Activated T-helper 1 cell treated with anti-CD3 and anti-CD28 coated beads, Interleukin-2, amount 50 U/mL, for 16 hours (primary cell): ENCODE measurements at places on chromosomes 4 and X.

DNA sequence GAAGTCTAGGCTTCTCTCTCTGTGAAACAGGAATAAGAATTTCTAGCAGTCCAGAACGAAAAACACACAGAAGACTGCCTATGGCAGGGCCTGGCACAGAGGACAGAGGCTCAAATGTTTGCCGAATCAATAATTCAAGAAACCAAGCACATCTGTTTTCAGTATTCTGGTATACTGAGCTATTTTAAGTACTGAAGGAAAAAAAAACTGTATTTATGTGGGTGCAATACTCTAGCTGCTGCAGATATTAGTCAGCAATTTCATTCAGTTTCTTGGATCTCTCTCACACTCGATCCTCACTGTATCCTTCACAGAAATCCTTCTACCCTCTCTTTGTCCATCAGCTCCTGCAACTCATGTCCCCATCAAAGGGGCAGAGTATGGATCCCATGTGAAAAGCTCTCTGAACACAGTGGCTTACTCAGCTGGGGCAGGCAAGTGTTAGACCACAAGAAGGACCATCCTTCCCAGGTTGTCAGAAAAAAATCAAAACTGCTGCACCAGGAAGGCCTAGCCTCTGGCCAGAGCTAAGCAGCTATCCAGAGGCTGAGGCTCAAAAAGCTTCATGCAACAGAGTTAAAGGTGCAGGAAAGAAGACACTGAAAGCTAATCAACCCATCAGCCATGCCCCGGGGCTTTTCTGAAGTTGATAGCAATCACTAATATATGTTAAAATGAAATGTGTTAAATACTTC lies 9.1 kb upstream of the USO1 start:
- DNase-seq, result no peak

DNA sequence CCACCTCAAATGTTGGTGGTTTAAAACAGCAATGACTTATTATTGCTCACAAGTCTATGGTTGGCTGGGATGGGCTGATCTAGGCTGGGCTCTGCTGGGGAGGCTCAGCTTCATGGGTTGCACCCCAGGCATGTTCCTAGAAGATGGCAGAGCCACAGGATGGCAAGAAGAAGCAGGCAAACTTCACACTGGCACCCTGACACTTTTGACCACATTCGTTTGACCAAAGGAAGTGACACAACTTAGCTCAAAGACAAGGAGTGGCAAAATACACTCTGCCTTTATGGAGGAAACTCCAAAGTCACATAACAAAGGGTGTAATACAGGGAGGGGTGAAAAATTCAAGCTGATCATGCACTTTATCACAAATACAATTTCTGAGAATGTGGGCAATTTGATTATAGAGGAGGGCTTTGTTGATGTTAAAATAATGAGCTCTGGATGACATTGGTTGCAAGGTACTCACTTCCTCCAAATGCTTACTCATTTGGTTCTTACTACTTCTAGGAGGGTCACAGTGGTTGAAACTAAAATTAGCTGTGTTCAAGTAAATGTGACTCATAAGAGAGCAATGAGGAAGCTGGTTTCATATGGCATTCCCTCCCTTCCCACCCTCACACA lies 249.2 kb upstream of the RPS6KA3 start:
- no peak for DNase-seq

- DNase-seq, result no peak
Measured at GRCh38 chr4:26062215-26062614, 148.2 kb downstream of the SMIM20 start.

GRCh38 chrX:5084279-5084678 lies 1144.4 kb downstream of the NLGN4X start:
- no peak for DNase-seq

DNA sequence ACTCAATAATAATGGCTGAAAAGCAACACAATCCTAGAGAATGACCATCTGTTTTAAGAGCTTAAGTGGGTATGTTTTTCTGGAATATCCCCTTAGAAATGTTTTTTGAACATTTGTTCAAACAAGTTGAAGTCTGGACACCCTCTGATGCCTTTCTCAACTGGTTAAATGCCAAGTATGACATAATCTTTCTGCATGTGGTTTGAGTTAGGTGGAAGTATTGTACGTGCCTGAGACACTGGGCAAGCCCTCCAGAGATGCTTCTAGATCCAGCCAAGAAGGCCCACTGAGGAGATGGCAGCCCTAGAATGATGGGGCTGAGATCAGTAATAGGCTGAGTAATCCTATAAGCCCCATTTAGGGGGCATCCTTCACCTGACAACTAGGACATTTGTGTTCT lies 493.1 kb downstream of the MAGEE1 start:
- DNase-seq, result no peak

DNA sequence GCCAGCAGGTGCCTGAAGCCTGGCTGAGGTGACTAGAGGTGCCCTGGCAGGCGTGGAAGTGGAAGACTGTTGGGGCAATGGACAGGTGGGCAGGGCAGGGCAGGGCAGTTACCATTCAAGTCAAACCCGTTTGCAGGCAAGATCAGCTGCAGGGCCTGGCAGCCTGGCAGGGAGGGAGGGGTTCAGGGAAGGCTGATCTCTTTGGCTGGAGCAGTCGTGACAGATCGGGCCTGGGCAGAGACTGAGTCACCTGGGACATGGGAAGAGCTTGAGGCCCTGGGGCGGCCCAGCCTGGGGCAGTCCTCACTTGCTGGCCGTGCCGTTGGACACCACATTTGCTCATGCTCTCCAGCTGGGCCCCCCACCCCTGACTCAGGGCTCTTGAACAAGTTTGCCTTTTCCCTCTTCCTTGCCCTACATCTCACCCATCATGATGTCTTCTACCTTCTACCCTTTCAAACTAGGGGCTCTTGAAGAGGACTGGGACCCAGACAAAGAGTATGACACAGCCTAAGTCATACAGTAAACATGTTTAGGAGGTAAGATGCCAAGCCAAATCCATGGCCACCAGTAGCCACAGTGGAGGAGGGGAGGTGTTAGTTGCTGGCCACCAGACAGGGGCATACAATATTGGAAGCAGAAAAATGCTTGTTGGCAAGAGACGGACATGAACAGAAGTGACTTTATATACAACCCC lies 2.0 kb upstream of the ZNF185 start:
- DNase-seq, result no peak

DNA sequence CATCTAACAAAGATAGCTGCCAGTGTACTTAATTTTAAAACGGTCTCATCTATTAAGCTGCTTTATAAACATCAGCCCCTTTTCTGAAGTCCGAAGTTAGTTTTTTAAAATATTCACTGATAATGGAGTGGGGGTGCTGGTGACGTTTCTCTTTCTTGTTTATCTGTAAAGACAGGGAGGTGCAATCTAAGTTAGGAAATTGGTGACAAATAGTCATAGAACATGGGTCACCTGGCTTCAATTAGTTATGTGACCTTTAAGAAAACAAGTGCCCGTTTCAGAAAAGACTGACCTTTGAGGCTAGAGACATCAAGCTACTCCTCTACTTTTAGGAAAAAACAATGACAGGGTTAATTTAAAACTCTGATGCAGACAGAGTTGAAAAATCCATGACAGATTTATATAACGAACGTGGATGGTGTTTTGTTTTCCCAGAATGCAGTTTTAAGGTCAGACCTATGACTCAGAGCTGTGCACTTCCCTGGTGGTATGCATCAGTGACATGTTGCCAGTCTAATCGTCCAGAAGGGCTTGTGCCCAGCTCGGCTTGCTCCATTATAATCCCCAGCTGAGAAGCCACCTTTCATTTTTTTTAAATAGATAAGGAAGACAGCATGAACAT lies 38.2 kb downstream of the FHL1 start:
- DNase-seq, result no peak

DNA sequence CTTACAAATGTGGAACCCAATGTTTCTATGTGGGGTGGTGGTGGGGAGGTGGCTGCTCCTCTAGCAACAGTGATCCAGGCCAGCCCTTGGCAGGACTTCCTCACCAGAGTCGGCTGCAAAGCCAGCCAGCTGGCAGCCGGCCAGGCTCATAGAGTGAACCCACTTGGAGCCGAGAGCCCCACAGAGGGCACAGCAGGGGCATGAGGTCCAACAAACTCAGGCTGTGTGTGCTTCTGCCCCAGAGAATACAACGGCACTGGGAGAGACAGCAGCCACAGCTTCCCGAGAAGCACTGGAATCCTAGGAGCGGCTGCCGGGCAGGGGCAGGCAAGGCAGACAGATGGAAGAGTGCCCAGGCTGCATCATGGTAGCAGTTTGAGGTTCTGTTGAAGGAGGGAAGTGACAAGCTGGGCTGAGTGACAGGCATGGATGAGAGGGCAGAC lies 23.5 kb upstream of the SOWAHD start:
- no peak for DNase-seq

- no peak for DNase-seq
Measured at GRCh38 chr4:22508376-22508775, 7.5 kb downstream of the ADGRA3 start.

GRCh38 chrX:41257801-41258200 lies 76.2 kb upstream of the DDX3X start:
- no peak for DNase-seq

DNA sequence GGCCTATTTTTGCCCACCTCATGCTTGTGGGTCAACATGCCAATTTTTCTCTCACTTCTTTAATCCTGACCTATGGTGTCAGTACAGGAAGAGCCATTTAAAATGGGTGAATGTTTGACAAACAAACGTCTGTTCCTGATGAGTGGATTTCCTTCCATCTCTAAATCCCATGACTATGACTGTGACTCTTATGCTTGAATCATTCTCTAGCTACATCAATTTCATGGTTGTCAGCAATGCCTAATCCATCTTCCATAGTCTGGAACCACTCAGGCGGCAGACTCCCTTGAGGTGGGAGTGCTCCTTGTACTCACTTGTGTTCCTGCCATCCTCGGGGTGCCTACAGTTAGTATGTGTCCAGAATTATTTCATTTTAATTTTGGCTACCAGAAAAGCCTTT lies 194.9 kb upstream of the RPS6KA3 start:
- DNase-seq, result no peak

DNA sequence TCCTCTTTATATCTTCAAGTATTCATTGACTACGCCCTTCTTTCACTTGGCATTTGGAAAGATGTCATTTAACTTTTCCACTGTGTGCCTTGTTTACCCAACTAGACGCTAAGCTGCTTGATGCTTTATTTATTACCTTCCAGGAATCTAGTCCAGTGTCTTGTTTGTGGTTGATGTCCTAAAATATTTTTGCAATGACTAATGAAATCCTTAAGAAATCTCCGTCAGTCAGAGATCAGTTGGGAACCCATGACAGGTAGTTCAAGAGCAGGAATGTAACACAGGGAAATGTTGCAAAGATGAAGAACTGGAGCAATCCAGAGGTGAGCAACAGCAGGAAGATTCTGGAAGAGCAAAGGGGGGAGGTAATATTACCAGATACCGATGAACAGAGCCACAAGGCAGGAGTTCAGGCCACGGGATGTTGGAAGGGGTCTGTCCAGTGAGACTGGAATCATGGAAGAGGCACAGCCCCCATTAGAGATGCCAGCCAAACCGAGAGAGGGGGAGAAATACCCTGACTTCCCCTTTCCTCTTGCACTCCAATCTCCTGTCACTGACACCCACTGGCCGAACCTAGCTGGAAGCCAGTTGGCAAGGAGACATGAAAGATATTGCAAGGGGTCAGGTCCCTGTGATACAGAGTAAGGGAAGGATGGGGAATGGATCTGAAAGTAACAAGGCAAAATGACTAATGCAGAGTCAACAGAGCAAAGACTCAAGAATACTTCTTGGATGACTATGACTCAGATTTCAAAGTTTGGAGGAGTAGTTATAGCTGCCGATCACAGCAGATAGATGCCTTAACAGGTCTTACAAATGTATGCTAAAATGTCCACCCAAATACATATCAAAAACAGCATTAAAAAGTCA lies 62.7 kb upstream of the PHKA2 start:
- no peak for DNase-seq

- no peak for DNase-seq
Measured at GRCh38 chr4:158610790-158611189, 60.9 kb downstream of the C4orf46 start.

DNA sequence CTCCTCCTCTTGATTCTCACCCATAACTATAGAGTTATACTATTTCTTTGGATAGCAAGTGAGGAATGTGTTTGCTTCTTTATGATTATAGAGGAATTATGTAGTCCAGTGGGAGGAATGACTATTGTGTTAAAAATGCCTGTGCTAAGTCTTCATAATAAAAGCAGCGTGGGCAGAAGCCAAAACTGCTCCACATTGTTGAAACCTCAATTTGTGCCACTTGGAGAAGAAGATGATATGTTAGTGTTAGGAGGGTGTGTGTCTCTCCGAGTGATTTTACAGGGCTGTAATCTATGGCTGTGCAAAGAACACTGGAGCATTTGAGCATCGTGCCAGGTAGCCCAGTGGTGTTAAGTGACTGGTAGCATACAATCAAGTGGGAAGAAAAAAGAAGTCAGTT lies 74.3 kb downstream of the FRAS1 start:
- no peak for DNase-seq

GRCh38 chrX:40759374-40759773 lies 24.0 kb upstream of the MED14 start:
- DNase-seq, result no peak

DNA sequence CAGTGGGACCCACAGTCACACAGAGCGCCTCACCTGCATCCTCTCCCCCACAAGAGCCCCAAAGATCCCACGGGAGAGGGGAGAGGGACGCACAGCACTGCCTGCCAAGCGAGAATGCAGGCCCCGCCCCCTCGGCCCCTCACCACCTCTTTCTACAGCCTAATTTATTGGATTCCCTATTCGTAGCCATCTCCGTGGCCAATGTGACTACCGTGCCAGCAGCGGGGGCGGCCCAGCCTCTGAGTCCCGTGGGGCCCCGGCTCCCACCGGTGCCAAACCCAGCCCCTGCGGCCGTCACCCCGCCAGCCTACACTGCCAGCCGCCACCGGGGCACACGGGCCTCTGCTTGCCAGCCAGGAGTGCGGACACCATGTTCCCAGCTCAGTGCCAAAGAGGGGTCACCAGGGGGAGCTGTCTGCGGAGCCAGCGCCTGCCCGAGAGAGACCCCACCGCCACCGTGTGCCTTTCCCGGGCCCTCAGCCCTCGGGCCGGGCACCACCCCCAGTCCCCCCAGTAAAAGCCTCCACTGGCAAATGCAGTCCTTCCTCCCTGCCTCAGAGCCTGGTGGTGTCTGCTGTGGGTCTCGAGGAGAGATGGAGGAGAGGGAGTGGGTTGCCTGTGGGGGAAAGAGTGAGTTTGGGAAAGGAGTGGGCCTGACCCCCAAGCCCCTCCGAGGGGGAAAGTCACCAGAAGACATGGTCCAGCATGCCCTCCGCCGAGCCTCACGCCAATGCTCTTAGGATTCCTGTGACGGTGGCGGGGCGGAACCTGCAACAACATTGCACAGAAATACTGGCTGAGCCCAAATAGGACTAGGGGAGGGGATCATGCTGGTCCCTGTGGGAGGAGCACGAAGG lies 19.6 kb upstream of the PLXNB3 start:
- DNase-seq, result no peak
